Small intestine (tissue), 16 donors: ENCODE measurements at places on chromosomes 7 and 10. TPM values are rescaled to one million over a fixed set of nuclear protein-coding genes. Genes with fewer than 3 reads are reported as not detected.
A peak's percentile ranks its signal among the peaks of the same experiment; 100 is the strongest.

DNA sequence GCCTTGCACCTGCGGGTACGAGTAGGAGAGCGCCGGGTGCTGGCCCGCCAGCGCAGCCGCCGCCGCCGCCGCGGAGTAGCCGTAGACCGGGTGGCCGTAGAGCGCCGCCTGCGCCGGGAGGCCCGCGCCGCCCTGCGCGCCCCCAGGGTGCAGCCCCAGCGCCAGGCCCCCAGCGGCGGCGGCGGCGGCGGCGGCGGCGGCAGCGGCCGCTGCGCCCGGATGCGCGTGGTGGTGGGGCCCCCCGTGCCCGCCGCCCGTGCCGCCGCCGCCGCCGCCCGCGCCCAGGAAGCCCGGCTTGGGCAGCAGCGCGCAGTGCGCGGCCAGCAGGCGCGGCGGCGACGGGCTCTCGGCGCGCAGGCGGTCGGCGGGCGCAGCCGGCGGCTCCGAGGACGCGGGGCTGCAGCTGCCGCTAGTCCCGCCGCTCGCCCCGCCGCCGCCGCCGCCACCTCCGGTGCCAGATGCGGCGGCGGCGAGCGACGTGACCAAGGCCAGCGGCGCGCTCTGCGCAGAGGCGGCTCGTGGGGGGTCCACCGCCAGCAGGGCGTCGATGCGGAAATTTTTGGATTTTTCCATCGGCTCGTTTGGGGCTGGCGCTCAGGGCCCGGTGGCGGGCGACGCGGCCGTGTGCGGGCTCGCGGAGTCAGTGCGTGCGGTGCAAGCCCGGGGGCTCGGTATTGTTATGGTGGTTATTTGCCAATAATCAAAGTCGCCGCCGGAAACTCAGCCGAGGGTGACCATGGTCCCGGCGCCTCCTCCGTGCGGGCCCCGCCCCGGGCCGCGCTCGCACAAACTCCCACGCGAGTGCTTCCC is 480 bp downstream of the MNX1 start:
- H3K4me3 ChIP-seq, result peak overlapping the region; percentile 52
- H3K36me3 ChIP-seq, result no peaks in the 10 kb centered on the region
- peaks cover 39% of the 10 kb centered on the region for H3K27me3 ChIP-seq
- peaks cover 2% of the 10 kb centered on the region for H3K4me1 ChIP-seq
- no peak for DNase-seq
- peak overlapping the region; percentile 74 for H3K27ac ChIP-seq

DNA sequence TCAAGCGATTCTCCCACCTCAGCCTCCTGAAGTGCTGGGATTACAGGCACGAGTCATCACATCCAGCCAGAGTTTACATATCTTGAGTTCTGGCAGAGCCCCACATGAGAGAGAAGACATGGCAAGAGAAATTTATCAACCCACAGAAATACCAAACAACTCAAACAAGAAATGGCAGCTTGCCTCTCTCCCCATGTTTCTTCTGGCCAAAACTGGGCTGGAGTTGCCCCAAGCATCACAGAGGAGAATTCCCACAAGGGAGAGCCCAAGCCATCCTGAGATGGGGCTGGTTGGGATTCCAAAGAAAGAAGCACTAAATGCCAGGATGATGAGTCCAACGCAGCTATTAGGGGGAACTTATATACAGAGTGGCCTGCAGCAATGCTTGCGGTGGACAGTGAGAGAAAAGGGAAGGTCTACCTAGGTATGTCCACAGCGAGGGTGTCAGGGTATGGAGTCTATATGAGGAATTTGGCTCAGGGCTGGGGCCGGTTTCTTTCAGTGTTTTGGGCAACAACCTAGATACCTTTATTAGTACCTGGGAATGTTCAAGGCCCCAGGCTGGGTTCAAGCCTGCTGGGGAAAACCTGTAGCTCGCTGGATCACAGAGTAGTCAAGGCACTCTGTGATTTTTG is 14.5 kb upstream of the PAX4 start:
- no peaks in the 10 kb centered on the region for H3K36me3 ChIP-seq
- no peaks in the 10 kb centered on the region for H3K4me1 ChIP-seq
- DNase-seq, result no peak
- H3K4me3 ChIP-seq, result no peak overlapping the region

DNA sequence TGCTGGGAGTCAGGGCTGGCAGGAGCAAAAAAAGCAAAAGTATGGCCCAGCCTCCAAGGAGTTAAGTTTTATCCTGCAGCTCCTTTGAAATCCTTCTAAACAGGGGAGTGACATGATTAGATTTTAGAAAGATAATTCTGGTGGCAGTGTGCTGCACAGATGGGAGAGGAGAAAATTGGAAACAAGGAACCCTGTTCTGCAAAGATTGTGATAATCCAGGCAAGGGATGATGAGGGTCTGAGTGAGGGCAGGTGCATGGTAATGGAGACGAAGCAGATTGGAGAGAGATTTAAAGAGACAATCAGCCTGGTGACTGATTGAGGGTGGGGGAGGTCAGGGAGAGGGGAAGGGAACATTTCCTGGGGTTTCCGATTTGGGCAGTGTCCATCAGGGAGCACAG is 444.7 kb upstream of the PODXL start:
- no peak overlapping the region for H3K27ac ChIP-seq
- H3K27me3 ChIP-seq, result no peaks in the 10 kb centered on the region
- no peaks in the 10 kb centered on the region for H3K4me1 ChIP-seq
- no peaks in the 10 kb centered on the region for H3K36me3 ChIP-seq

KNDC1 gene
- polyA plus RNA-seq, result 18.6 TPM

VPS37D gene
- 2.6 TPM for polyA plus RNA-seq

DNA sequence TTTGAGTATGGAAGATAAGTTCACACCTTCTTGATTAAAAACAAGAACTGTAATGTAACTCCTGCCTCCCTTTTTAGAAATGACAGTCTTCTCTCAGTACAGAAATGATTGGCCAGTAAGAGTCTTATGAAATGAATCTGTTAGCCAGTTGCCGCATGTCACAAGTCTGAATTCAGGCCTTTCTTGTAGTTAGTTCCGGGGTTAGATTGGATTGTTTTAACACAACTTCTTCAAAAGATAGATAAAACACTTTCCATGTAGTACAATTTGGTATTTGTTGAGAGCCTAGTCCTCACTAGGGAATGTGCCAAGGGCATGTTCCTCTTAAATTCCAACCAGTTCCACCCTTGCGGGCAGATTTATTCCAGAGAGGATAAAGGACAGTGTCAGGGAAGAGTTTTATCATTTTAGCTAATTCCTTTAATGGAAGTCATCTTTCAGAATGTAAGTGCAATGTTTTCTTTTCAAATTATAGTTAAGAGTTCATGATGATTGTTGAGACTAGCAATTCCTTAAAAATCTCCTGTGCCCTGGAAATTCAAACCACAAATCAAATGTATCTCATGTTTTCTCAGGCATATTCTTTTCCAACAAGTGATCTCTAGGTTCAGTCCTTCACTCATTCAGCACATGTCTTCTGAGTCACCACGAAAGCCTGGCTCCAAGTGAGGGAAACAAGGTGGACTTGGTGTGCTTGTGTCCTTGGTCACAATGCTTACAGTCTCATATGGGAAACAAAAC is 4.1 kb downstream of the FHIP2A start:
- no peak for DNase-seq
- peaks cover 6% of the 10 kb centered on the region for H3K36me3 ChIP-seq
- no peak overlapping the region for H3K27ac ChIP-seq
- H3K4me3 ChIP-seq, result no peak overlapping the region
- H3K27me3 ChIP-seq, result no peaks in the 10 kb centered on the region

DNA sequence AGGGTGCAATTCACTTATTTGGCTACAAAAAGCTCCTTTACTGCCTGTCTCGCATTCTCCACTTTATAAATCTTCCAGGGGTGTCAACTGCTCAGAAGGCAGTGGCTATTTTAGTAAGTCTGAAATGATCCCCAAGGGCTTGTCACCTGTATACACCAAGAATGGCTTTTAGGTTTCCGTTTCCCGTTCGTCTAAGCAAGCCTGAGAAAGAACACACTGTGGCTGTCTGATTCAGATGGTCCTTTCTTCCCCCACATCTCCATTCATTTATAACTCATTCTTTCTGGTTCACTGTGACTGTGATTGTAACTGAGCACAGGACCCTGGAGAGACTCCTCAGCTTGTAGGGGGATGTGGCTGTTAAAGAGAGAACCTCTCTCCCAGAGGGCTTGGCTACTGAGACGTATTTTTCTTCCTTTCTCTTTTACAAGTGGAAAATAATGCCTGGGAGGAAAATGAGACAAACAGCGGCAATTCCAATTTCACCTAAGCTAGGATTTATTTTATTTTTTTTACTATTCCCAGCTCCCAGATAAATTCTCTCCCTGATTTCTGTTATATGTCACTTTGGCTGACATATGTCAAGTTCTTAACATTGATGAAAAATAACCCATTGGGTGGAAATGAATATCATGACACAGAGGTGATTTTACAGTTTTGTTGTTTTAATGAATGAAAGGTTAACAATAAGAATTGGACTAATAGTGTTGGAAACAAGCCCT is 129.3 kb downstream of the FAM107B start:
- H3K4me3 ChIP-seq, result no peak overlapping the region
- no peaks in the 10 kb centered on the region for H3K36me3 ChIP-seq
- peaks cover 6% of the 10 kb centered on the region for H3K4me1 ChIP-seq
- no peaks in the 10 kb centered on the region for H3K27me3 ChIP-seq
- peak overlapping the region; percentile 14 for H3K27ac ChIP-seq
- DNase-seq, result no peak

- H3K4me3 ChIP-seq, result no peak overlapping the region
- H3K27ac ChIP-seq, result no peak overlapping the region
- no peaks in the 10 kb centered on the region for H3K4me1 ChIP-seq
- H3K27me3 ChIP-seq, result peaks cover 4% of the 10 kb centered on the region
Observed at GRCh38 chr10:129844216-129844766, 119.8 kb downstream of the EBF3 start.

DNA sequence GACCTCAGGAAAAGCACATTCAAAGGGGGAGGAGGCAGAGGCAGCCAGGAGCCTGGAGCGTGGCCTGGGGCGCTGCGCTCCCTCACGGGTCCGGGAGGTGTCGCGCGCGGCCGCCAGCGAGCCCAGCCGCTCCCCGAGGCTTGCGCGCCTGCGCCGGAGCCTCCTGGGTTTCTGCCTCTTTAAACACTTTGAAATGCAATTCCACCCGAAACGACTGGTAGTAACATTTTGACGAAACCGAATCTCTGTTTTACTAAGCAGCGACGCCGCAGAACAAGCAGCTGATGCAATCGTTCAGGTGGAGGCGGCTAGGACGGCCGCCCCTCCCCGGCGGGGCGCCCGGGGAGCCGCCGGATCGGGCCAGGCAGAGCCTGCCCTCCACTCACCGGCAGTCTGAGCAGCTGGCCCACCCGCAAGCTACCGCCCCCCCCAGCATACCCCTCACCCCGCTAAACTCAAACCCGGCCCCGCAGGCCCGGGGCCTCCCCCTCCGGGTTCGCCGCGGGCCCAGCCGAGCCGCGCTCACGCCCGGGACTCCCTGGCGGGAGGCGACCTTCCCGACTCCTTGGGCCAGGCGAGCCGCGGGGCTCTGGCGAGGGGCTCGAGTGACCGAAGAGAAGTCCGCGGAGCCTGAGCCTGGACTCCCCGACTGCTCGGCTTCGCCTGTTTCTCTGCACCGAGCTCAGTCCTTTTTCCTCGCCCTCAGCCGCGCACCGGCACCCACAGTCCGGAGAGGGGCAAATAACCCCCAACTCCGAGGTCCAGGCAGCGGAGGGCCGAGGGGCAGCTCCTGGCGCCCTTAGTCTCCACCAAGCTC is 3.2 kb downstream of the MKX start:
- DNase-seq, result peak; percentile 85
- no peaks in the 10 kb centered on the region for H3K36me3 ChIP-seq
- peak overlapping the region; percentile 38 for H3K4me3 ChIP-seq
- H3K27me3 ChIP-seq, result peaks cover 70% of the 10 kb centered on the region

GRCh38 chr7:44982970-44983369 is 4.2 kb upstream of the MYO1G start:
- H3K36me3 ChIP-seq, result peaks cover 16% of the 10 kb centered on the region
- no peaks in the 10 kb centered on the region for H3K27me3 ChIP-seq
- no peak overlapping the region for H3K4me3 ChIP-seq
- H3K4me1 ChIP-seq, result no peaks in the 10 kb centered on the region

DNA sequence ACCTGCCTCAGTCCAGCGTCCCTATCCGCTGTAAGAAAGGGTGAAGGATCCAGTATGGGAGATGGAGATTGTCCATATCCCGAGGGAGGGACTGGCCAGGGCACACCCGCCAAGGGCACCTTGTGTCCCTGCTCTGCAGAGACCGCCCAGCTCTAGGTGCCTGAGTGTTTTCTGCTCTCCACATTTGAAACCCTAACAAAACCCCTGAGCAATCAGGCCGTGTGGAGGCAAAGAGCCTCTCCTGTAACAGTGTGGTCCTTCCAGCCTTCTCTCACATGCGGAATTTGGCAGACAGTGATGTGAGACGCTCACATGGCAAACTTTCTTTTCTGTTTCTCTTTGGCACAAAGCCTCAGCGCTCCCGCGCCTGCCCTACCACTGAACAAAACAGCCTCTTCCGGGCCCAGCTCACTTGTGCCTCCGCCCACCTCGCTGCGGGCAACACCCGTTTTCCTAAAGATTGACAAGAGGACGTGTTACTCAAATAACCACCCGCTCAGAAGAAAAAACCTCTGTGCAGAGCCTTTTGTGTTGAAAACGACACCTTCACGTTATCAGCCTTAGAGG is 514.8 kb downstream of the DNAJB6 start:
- no peaks in the 10 kb centered on the region for H3K4me1 ChIP-seq
- no peaks in the 10 kb centered on the region for H3K27me3 ChIP-seq
- H3K4me3 ChIP-seq, result no peak overlapping the region
- H3K36me3 ChIP-seq, result no peaks in the 10 kb centered on the region
- H3K27ac ChIP-seq, result peak overlapping the region; percentile 79

LIPA gene
- 227 TPM for polyA plus RNA-seq

GPAM gene
- polyA plus RNA-seq, result 1.1 TPM

EMX2 gene
- 0.01 TPM for polyA plus RNA-seq

RBM20 gene
- 0.52 TPM for polyA plus RNA-seq

- H3K4me3 ChIP-seq, result no peak overlapping the region
- H3K4me1 ChIP-seq, result no peaks in the 10 kb centered on the region
- H3K36me3 ChIP-seq, result no peaks in the 10 kb centered on the region
- no peaks in the 10 kb centered on the region for H3K27me3 ChIP-seq
Observed at GRCh38 chr10:11236234-11236633, 218.6 kb downstream of the CELF2 start.

KLHL7 gene
- polyA plus RNA-seq, result 12.5 TPM

CYP2E1 gene
- 0.75 TPM for polyA plus RNA-seq

- H3K36me3 ChIP-seq, result no peaks in the 10 kb centered on the region
- no peaks in the 10 kb centered on the region for H3K27me3 ChIP-seq
- no peak overlapping the region for H3K4me3 ChIP-seq
- no peak overlapping the region for H3K27ac ChIP-seq
- H3K4me1 ChIP-seq, result no peaks in the 10 kb centered on the region
- no peak for DNase-seq
Observed at GRCh38 chr10:87739703-87740102, 78.3 kb downstream of the ATAD1 start.

GRCh38 chr7:38600741-38601140 is 30.4 kb downstream of the AMPH start:
- no peak overlapping the region for H3K27ac ChIP-seq
- no peaks in the 10 kb centered on the region for H3K27me3 ChIP-seq
- no peak overlapping the region for H3K4me3 ChIP-seq
- no peaks in the 10 kb centered on the region for H3K36me3 ChIP-seq
- no peaks in the 10 kb centered on the region for H3K4me1 ChIP-seq

AKR1C1 gene
- polyA plus RNA-seq, result 68.0 TPM
